ENCODE measurements at places on chromosomes 13 and 19.

DNA sequence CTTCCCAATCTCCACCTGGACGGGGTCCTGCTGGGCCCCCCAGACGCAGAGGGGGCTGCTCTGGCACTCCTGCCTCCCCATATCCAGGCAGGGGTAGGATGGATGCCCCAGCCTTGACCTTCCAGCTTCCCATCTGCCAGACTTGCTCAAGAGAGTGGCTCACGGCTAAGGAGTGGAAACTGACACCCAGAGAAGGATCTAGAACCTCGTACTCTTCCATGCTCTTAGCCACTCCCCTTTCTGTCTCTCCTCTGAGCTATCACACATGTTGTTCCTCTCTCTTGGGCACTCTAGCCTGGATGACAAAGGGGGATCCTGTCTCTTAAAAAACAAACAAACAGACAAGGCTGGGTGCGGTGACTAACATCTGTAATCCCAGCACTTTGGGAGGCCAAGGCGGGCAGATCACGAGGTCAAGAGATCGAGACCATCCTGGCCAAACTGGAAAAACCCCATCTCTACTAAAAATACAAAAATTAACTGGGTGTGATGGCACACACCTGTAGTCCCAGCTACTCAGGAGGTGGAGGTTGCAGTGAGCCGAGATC lies 12.2 kb upstream of the FUT5 start:
- no peak for DNase-seq

DNA sequence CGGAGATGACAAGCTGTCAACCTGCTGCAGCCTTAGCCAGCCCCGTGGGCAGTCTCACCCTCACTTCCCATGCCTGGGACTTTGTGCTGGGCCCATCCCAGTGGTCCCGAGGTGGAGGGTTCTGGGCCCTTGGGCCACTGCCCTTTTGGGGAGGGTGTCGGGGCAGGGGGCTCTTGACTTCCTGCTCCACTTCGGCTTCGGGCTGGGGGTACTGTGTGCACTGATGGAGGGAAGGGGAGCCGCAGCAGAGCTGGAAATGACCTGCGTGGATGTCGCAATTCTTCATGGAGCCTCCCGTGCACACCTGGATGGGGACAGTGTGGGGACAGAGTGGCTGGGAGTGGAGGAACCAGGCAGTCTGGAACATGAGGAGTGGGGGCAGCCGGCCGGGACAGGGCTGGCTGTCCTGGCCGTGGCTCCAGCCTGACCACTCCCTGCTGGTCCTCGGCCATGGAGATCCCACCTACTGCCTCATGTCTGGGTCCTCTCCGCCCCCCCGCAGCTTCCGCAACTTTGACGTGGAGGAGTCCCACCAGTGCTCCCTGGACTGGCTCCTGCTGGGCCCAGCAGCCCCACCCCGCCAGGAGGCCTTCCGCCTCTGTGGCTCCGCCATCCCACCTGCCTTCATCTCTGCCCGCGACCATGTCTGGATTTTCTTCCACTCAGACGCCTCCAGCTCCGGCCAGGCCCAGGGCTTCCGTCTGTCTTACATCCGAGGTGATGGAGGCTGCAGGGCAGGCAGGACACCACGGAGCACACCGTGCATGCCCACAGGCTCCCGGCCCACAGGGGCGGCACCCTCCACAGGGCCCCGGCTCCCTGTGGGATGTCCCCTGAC lies 10.2 kb downstream of the LRP3 start:
- DNase-seq, result no peak

- DNase-seq, result no peak
Measured at GRCh38 chr13:46315491-46316075, 71.5 kb downstream of the RUBCNL start.

GRCh38 chr13:32028711-32029110 lies 2.9 kb upstream of the FRY start:
- DNase-seq, result no peak

DNA sequence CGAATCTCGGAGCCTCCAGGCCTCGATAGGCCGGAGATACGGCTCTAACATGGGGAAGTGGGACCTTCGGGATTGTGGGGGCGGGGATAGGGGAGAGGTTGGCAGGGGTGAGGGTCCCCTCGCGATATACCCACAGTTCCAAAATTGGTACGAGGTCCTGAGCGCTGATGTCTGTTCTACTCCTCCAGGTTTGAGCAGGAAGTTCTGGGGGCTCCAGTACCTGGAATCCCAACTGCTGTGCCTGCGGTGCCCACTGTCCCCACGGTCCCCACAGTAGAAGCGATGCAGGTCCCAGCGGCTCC lies 447 bp downstream of the RBM42 start:
- DNase-seq, result no peak

GRCh38 chr13:31591642-31592233 lies 147.6 kb upstream of the RXFP2 start:
- DNase-seq, result no peak

DNA sequence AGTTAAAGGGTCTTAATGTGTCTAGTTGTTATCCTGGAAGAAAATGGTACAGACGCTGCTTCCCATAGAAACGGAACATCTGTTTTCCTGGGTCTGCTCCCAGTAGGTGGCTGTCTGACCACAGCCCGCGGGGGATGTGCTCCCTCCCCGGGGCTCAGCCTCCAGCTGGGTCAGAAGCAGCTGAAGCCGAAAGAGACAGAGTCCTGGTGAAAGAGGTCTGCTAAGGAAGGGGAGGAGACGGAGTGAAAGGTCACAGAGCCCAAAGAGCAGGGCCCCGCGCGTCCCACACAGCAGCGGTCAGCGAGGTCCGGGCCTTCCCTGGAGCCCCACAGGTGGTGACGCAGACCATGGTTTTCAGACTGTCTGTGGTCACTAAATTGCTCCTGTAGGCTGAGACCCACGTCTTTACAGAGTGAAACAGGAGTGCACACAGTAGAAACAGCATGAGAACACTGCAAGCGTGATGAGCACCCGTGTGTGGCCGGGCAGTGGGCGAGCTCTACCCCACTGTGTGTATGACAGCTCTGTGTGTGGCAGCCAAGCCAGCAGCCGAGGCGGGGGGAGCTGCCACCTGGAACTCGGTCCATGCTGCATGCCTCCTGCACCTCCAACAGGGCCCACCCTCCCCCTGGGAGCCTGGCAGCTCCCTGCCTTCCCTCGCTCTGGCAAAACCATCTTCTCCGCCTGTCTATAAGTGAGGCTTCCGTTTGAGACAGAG lies 52.0 kb upstream of the C13orf46 start:
- DNase-seq, result no peak

DNA sequence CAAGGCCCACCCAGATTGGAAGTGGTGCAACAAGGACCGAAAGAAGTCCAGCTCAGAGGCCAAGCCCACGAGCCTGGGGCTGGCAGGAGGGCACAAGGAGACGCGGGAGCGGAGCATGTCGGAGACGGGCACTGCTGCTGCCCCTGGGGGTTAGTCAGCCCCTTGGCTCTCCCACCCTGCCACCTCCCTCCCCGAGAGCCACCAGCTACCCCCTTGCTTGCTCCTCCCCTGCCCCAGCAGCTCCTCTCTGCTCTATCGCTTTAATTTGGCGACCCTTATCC lies 14.2 kb upstream of the PRR19 start:
- no peak for DNase-seq

DNA sequence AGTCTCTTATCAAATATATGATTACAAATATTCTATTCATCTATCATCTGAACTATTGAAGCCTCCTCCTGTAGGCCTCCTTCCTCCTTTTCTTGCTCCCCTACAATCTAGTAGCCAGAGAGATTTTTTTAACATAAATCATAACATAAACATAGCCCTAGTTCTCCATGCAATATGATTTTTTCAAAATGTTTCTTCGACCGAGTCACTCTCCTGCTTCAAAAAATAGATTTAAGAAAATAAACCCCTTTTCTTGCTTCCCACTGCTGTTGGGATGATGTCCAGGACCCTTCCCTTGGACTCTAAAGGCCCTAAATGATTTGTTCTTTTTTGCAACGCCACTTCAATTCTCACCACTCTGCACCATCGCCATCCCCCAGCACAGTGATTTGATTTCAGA lies 319.7 kb upstream of the TSHZ3 start:
- no peak for DNase-seq

- no peak for DNase-seq
Measured at GRCh38 chr13:51838240-51838846, 6.6 kb downstream of the TMEM272 start.

DNA sequence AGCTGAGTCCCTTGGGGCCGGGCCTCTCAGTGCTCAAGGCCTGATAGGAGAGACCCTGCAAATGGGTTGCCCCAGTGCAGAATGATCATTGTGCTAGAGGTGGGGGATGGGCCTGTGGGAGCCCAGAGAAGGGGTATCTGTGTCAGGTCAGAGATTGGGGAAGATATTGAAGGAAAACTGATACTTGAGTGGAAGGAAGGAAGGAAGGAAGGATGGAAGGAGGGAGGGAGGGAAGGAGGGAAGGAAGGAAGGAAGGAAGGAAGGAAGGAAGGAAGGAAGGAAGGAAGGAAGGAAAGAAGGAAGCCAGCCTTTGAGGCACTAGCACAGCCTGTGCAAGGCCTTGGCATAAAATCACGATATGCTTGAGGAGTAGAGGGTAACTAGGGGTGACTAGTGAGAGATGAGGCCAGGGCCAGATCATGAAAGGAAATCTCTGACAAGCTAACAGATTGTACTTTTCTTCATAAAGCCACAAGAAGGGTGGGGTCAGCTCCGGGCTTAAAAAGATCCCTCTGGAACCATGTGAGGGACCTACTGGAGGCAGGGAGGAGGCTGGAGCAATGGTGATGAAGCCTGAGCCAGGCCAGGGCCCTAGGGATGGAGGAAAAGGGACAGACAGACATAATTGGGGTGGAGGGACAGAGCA lies 11.4 kb downstream of the PTH2 start:
- DNase-seq, result no peak

GRCh38 chr13:77781808-77782207 lies 84.3 kb downstream of the SLAIN1 start:
- DNase-seq, result no peak

GRCh38 chr13:41294914-41295313 lies 16.2 kb upstream of the NAA16 start:
- DNase-seq, result no peak

GRCh38 chr13:100523411-100523810 lies 65.2 kb downstream of the GGACT start:
- DNase-seq, result no peak

DNA sequence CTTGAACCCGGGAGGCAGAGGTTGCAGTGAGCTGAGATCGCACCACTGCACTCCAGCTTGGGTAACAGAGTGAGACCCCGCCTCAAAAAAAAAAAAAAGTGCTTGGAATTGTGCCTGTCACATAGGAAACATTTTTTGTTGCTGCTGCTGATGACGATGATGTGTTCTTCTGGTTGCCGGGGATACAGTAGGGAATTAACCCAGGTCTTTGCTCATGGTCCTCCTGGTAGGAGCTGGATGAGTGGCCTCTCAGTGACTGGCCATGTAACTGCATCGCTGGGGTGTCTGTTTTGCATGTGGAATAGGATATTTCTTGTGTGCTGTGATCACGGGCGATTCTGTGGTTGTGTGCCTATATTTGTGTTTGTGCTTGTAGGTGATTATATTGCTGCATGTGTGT lies 4.7 kb upstream of the CNFN start:
- DNase-seq, result no peak

- DNase-seq, result no peak
Measured at GRCh38 chr19:3586127-3586626, 899 bp downstream of the GIPC3 start.
